H7 (cell line): ENCODE measurements at places on chromosomes 3 and 15.

- no peak for DNase-seq
Measured at GRCh38 chr15:99506399-99506798, 59.4 kb upstream of the MEF2A start.

DNA sequence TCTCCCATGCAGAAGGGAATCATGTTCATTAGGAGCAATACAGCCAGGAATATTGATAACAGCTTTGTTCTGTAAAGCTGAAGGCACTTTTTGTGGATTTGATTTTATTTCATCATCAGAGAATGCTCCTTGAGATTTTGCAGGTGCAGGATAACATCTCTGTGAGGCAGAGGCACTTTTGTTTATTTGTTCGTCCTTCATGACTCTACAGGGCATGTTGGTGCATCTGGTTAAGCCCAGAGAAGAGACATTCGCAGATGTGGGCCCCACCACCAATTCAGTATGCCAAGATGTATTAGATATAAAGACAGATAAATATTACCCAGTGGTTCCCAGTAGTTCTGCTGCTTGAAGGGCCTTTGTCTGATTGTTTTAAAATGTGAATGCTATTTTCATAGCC is 368.1 kb upstream of the SEMA6D start:
- no peak for DNase-seq

DNA sequence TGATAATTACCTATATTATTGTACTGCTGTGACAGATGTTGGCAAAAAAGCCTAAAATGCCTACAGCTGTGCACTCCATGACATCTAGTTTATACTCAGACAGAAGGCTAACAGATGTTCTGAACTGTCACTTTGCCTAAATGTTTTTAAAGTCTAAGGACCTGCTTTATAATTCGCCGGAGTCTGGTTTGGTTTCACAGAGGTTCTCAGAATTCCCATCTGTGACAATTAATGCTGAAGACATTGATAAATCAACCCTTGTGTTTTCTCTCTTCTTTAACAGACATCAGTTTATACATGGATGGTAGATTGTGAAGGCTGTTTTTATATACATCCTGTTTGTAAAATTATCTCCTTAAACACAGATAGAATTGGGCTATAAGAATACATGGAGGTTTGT is 19.8 kb upstream of the SOX2 start:
- no peak for DNase-seq

GRCh38 chr15:69914040-69914439 is 183.7 kb downstream of the TLE3 start:
- no peak for DNase-seq

- no peak for DNase-seq
Measured at GRCh38 chr15:81074773-81075172, 59.3 kb upstream of the CFAP161 start.
